ENCODE measurements at places on chromosomes 11 and 22.

- no peak for DNase-seq
Observed at GRCh38 chr11:64292460-64293254, 1.6 kb downstream of the KCNK4 start.

DNA sequence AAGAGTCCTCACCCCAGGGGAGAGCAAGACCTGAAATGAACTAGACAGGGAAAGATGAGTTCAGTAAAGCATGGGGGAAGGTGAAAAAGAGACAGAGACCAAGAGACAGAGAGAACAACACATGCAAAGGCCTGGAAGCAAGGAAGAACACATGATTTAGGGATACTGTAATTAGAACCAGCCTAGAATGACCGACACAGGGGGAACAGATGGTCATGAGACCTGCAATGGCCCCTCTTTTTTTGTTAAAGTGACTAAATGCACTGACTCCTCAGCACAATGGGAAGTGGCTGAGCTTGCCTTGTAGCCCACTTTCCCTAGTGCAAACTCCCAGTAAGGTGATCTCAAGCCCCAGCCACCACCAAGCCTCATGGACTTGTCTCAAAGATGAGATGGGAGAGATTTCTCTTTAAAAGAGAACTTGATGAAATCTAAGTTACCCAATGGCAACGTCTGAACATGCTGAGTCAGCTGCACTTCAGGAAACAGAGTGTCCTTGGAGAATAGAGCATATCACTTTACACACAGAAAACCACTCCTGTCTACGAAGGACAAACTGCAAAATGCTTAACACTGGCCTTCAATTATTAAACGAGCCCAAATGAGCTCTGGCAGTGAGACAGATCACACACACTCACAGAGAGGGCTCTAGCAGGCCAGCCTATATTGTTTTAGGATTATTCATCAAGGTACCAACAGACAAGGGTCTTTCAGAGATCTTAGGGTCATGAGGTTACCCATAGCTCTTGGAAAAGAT, 91.0 kb downstream of the SERGEF start:
- no peak for DNase-seq

DNA sequence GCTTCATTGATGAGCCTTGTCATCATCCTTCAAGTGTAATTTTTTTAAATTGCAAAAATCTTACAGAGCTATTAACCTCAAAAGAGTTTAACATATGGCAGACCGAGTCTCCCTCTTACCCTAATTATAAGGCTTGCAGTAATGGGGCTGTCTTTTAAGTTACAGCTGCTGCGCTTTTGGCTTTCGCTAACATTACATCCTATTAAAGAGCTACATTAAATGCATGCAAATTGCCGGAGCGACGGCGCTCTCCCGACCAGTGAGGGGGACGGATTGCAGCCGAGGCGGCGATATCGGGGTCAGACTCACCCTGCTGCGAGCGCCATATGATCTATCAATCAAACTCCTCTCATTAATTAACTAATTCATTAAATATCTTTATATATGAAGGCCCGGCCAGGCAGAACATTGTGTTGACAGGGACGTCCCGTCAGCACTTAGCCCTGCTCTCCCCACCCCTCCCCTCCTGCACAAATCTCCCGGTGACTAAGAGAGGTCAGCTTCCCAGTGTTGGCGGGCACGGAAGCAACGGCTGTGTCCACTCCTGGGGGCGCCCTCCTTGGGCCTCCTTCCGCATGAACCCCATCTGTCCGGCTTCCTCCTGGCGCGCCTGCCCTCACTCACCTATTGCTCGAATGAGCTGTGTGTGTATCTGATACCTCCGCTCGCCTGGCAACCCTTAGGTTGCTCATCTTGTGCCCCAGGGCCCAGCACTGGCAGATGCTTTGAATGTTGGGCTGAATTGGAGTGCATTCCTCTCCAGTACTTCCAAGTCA, 156.0 kb upstream of the CADM1 start:
- DNase-seq: no peak

- DNase-seq: no peak
Observed at GRCh38 chr22:22047776-22048175, 65.2 kb upstream of the TOP3B start.

GRCh38 chr22:32515084-32515483, 40.5 kb downstream of the FBXO7 start:
- no peak for DNase-seq

DNA sequence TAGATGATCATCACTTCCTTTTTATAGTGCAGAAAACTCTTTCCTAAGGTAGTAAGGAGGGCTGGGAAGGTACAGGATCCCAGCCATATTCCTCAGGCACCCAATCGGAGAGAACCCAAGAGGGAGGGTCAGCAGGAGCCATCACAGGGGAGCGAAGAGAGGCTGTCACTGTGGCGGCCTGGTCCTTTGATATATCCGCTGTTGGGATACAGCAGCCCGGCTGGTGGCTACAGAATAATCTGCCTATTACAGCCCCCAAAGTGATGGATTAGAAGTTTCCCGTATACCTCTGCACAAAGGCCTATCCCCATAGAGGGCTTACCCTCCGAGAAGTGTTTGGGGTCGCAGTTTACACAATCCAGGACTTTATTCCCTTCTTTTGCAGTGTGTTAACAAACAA, 48.5 kb downstream of the OR4D9 start:
- no peak for DNase-seq

DNA sequence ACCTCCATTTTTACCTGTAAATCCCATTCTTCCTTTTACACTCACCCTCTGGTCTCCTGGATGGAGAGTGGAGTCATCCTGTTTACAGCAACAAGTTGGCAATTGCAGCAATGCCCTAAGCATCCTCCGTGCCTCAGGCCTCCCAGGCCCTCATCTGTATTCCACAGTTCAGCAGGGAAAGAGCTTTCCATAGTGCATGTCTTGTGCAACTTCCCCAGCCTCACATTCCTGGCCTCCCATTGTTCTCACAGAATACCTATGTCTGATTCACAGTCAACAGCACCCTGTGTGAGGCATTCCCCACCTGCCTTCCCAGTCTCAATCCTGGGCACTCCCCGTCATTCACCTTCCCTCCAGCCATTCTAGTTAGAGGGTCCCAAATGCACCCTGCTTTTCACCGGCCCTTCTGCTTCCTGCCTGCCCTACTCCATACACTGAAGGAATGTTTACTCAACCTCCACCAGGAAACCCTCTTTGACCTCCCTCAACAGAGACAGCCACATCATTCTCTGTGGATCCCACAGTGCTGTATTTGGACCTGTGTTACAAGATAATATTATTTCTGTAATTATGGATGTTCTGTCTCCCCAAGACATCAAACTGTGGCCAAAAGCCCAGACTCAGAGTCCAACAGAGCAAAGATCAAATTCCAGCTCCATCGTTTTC, 405.7 kb downstream of the BUD13 start:
- peak; percentile 74 for DNase-seq

GRCh38 chr11:78453140-78453935, 35.7 kb upstream of the GAB2 start:
- DNase-seq: no peak

DNA sequence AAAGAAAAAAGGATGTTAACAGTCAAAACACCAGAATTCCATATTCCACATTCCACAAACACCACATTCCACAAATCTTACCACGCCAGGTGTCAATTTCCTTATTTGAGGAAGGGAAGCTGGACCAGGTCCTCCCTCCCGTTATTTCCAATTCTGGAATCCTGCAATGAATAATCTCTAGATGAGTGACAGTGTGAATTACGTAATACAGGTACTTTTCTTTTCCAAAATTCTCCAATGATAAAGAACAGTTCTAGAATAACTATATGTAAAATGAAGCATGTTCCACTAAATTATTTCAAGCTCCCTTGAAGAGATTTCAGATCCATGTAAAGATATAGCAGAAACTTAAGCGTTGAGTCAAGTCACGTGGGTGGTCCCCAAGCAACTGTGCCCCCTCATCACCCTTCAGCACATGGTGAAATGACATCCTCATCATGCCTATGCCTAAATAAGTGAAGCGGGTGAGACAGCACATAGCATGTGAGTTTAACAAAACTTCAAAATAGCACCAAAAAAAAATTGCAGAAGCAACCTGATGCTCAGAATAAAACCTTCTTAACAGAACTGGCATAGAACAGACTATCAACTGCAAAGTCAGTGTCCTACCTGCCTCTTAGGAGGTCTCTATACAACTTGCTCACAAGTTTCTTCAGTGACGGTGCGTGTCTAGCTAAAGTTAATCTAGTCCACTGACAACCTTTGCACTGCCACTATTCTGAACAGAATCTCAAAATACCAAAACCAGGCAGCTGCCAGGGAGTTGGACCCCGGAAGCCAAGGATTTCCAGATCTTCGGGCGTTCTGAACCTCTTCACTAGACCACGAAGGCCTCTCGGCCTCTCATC, 876 bp downstream of the NFRKB start:
- no peak for DNase-seq

DNA sequence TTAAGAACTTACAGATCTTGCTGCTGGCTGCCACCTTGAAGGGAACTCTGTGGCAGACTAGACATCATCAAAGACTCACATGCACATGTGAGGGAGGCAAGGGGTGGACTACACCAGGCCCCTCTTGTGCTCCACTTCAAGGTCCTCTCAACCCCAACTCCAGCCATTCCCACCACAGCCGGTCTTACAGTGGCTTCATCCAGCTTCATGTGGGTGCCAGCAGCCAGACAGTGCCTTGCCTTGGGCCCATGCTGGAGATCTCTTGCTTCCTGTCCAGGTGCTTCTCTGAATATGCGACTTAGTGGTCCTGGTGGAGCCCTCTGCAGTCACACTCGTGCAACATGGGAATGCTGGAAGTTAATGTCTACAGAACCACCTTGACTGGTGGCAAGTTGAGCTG, 44.6 kb upstream of the WNT7B start:
- DNase-seq: no peak

- DNase-seq: no peak
Observed at GRCh38 chr11:79369055-79369454, 71.8 kb downstream of the TENM4 start.
